ENCODE measurements at places on chromosomes 11 and 22.

- no peak for DNase-seq
Observed at GRCh38 chr11:35717043-35717442, 54.5 kb downstream of the TRIM44 start.

- no peak for DNase-seq
Observed at GRCh38 chr22:31647066-31647465, 14.9 kb downstream of the PISD start.

DNA sequence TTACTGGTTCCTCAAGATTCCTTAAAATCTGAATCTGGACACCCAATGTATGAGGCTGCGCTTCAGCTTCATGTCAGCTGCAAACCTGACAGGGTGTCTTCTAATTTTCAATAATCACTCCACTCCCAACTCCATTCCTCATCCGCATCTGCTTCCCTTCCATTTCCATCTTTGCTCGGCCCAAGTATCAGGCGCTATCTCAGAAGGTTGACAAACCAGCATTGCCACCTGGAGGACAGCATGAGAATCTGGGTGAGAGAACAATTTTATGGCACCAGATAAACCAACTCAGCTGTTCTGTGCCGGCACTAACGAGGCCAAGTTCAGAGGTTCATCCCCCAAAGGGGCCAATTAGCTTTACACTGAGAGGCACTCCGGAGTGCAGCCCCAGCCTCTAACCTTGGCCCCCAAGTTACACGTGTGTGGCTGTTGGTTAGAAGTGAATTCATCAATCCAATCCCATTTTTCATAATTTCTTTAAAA lies 79.1 kb upstream of the LMO2 start:
- DNase-seq, result no peak

- no peak for DNase-seq
Observed at GRCh38 chr22:25554238-25554671, 10.2 kb upstream of the GRK3 start.

GRCh38 chr11:1559111-1559951 lies 12.7 kb downstream of the DUSP8 start:
- DNase-seq, result no peak

- DNase-seq, result no peak
Observed at GRCh38 chr11:114395736-114396135, 4.6 kb downstream of the C11orf71 start.

- no peak for DNase-seq
Observed at GRCh38 chr11:66530927-66531709, 14.7 kb downstream of the ZDHHC24 start.

- DNase-seq, result no peak
Observed at GRCh38 chr11:60950933-60951605, 907 bp downstream of the SLC15A3 start.

GRCh38 chr11:65482306-65482850 lies 16.5 kb upstream of the MALAT1 start:
- no peak for DNase-seq

GRCh38 chr11:57071829-57072228 lies 83.1 kb downstream of the OR5AK2 start:
- DNase-seq, result no peak

GRCh38 chr11:73192272-73192671 lies 25.8 kb upstream of the P2RY2 start:
- no peak for DNase-seq

- DNase-seq, result no peak
Observed at GRCh38 chr11:10893714-10894151, 35.9 kb upstream of the ZBED5 start.

GRCh38 chr11:16001044-16001568 lies 355.2 kb downstream of the SOX6 start:
- DNase-seq, result no peak

GRCh38 chr11:75338516-75339208 lies 12.8 kb downstream of the ARRB1 start:
- DNase-seq, result no peak

GRCh38 chr11:9688716-9689511 lies 25.0 kb downstream of the SWAP70 start:
- DNase-seq, result no peak

DNA sequence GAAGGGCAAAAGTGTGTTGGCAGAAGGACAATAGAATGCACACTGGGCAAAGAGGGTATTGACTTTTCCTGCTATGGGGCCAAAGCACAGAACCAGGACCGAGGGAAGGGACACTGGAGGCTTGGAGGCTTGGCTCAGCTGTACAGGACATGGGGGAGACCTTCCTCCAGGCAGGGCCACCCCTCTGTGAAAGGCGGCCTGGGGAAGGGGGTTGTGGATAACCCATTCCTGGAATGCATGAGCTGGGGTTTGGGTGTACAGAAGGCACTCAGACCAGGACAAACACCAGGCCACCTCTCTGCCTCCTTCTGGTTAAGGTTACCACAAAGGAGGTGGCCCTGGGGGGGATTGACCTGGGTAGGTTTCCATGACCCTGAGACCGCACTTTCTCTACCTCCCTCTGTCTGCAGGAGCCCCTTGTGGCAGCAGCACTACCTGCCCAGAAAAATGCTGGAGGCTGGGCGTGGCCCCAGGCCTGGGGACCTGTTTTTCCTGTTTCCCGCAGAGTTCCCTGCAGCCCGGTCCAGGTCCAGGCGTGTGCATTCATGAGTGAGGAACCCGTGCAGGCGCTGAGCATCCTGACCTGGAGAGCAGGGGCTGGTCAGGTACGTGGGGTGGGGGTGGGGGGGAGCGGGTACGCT lies 9.6 kb downstream of the P2RY2 start:
- DNase-seq, result peak; percentile 11

- no peak for DNase-seq
Observed at GRCh38 chr11:84212468-84213390, 926.6 kb upstream of the CCDC90B start.

- DNase-seq, result no peak
Observed at GRCh38 chr11:35267504-35267903, 128.5 kb downstream of the CD44 start.

- no peak for DNase-seq
Observed at GRCh38 chr22:20439928-20440575, 2.4 kb upstream of the SCARF2 start.

GRCh38 chr22:37525073-37525745 lies 6.0 kb upstream of the CARD10 start:
- no peak for DNase-seq

- DNase-seq, result no peak
Observed at GRCh38 chr11:35298369-35298768, 121.0 kb downstream of the SLC1A2 start.

- DNase-seq, result peak; percentile 20
Observed at GRCh38 chr11:2774173-2775082, 74.6 kb upstream of the KCNQ1OT1 start.

DNA sequence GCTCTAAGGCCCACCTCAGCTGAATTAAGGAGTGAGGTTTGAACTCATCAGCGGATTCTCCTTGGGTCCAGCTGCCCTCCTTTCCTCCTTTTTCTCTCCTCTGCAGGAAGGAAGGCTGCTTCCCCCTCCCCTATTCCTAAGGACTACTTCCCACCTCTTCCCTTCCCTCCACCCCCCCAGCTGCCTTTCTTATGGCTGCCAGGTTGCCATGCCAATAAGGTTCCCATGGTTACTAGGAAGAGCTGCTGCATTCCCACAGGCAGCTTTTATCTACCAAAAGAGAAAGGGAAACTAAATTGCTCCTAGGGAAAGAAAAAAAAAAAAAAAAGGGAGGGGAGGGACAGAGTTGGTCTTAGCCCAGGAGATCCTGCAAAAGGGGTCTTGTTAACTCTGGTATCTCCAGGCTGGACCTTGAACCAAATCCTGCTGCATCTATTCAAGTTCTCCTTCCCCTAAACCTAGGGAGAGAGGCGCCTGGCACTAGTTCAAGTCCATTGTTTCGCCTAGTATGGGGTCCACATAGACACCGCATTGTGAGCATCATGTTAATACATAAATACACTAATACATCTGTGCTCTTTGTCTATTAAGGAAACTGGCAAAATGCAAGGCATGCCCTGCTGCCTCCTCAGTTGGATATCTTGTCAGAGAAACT lies 21.2 kb upstream of the FEZ1 start:
- no peak for DNase-seq
